ENCODE measurements at places on chromosomes 3 and 15.

DNA sequence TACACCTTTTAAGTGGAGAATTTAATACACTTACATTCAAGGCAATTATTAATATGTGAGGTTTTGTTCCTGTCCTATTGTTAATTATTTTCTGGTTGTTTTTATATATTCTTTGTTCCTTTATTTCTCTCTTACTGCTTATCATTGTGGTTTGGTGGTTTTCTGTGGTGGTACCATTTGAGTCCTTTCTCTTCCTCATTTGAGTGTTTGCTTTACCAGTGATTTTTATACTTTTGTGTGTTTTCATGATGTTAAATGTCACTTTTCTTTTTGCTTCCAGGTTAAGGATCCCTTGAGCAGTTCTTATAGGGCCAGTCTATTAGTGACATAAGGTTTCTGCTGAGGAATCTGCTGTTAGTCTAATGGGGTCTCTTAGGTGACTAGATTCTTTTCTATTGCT is 116.5 kb downstream of the LRRK1 start:
- DNase-seq = no peak

DNA sequence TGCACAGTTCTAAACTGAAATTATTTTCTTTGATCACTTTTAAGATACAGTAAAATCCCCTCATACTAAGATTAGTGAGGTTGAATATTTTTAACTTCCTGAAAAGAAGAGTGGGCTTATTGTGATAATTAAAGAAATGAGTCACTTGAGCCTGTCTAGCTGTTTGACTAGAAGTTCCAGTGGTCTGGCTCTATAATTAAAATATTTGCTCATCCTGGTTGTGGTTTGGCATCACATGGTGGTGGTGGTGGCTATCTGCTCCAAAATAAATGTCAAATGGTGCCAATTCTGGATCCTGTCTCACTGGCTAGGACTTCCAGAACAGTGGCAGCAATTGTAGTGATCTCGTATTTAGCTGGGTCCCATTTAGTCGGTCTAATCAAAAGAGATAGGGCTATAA is 8.6 kb upstream of the TEX9 start:
- DNase-seq = no peak

GRCh38 chr15:67839499-67839928 is 331 bp downstream of the RNU6-1 start:
- peak; percentile 66 for DNase-seq

DNA sequence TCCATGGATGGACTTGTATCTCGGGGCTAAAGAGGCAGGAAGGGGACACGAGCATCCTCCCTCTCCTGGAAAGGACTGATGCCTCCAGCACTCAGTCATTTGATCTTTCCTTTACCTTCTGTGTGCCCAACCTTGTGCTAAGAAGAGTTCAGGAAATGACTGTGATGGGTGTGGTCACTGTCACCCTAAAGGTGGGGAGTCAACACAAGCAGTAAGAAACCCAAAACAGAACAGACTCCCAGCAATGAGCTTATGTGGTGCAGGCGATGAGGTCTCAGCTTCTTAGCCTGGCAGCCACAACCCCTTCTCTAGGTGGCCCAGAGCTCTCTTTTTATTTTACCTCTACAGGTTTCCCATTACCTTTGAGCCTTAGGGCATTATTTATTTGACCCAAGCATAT is 3.8 kb downstream of the MPI start:
- no peak for DNase-seq

GRCh38 chr3:69999140-70000027 is at the start of gene SAMMSON:
TSS of gene SAMMSON (plus strand) at chr3:69999733.
- DNase-seq = no peak

GRCh38 chr15:68205954-68206539 is 915 bp upstream of the CALML4 start:
- no peak for DNase-seq

- DNase-seq = no peak
These were observed 139.0 kb downstream of the USP13 start for GRCh38 chr3:179791793-179792192.

- peak; percentile 63 for DNase-seq
These were observed 49.8 kb downstream of the IQSEC1 start for GRCh38 chr3:13023235-13023970.

DNA sequence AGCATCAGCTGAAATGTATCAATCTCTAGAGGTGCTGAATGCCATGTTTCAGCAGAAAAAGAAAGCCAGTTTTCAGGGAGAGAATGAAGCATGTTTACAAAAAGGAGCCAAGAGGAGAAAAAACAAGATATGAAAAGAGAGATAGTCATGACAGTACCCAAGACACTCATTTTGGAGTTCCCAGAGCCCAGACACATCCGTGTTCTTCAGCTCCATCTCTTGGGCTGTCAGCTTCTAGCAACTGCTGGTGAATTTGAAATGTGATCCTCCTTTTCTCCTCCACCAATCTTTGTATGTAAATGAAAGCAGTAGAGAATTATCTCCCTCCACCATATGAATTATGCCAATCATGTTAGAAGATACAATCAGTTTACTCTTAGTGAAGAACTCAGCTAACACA is 93.0 kb upstream of the SLC25A36 start:
- no peak for DNase-seq

GRCh38 chr3:109275702-109276293 is 40.5 kb downstream of the DPPA2 start:
- DNase-seq = peak; percentile 73

DNA sequence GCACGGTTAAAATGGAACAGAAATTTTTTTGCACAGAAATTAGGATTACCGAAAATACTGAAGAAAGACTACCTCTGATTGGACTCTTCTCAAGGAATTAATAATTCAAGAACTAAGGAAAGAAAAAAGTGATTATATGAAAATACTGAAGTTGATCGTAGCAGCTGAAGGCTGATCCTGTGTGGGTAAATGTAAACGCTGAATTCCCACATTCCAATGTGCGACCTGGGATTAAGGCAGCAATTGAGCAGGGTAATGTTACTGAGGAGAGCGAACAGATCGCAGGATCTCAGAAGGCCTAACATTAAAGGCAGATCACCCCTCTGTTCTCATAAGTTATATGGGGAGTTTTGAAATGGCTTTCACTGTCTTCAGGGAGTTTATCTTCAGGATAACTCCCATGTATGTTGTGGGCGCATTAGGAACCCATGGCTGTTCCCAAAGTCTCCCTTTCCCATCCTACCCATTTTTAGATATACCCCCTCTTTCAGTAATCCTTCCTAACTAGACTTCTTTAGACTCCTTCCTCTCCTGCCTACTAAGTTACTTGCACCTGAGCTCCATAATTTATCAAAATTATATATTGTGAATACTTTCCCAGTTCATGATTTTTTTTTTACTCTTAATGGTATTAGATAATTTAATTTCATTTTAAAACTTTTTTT is 1.0 kb upstream of the UBL7 start:
- no peak for DNase-seq

- DNase-seq = no peak
These were observed 70.9 kb upstream of the TGFBR2 start for GRCh38 chr3:30535525-30535924.

- no peak for DNase-seq
These were observed 193.1 kb downstream of the NR1D2 start for GRCh38 chr3:24137958-24138875.

All from D341Med (cell line).